ENCODE measurements at places on chromosomes 16 and 17. TPM values are rescaled to one million over a fixed set of nuclear protein-coding genes. Genes with fewer than 3 reads are reported as not detected.

RUSF1 gene
- polyA plus RNA-seq = 132 TPM

ACOX1 gene
- polyA plus RNA-seq = 7.3 TPM

CLEC3A gene
- not detected for polyA plus RNA-seq

KCNH4 gene
- polyA plus RNA-seq = 1.0 TPM

NOG gene
- polyA plus RNA-seq = not detected

LLGL2 gene
- 52.0 TPM for polyA plus RNA-seq

FBF1 gene
- 18.3 TPM for polyA plus RNA-seq

KRT12 gene
- not detected for polyA plus RNA-seq

DPEP2 gene
- 150 TPM for polyA plus RNA-seq
